WTC11 (cell line): ENCODE measurements at places on chromosomes 16 and 17.
A peak's percentile ranks its signal among the peaks of the same experiment; 100 is the strongest.

DNA sequence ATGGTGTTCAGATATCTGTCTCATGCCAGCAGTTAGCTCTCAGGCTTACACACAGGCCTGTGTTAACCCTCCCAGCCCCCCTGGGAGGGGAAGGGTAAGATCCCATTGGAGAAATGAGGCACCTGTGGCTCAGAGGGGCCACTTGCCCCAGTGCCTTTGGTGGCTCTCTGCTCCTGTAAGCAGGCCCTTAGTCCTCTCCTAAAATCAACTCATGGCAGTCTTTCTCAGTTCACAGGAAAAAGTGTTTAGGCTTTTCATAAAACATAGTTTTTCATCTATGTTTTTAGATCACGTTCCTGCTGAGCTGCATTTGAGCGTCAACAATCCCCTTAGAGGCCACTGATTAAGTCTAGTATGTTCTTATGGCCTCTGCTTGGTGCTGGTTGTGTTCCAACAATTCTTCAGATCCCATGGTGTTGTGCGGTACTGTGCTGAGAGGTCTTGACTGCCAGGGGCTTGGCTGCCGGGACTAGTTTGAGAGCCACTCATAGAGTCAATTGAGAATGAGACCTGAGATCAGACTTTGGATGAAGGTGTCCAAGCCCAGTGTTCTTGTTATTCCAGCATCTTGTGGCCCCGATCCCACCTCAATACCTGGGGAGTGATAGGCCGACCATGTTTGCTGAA lies 10.6 kb downstream of the TAOK2 start:
- H3K4me1 ChIP-seq: no peaks in the 10 kb centered on the region
- H3K4me3 ChIP-seq: no peak overlapping the region
- H3K27me3 ChIP-seq: no peaks in the 10 kb centered on the region
- no peak for DNase-seq

DNA sequence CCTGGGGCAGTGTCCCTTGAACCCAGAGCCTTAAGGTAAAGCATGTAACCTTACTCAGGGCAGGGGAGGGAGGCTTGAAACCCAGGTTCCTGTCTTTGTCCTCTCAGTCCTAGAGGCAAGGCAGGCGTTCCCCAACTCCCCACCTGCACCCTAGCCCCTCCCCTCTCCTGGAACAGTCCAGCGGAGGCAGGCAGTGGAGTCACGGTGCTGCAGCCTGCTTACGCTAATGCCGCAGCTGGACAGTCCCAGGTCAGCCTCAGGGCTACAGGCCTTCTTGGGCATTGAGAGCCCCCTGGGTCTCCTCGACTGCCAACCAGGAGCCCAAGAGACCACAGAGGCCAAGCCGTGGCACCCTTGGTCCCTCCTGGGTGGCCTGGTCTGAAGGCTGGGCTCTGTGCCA lies 6.8 kb upstream of the CD300A start:
- no peak overlapping the region for H3K27ac ChIP-seq
- H3K4me3 ChIP-seq: no peak overlapping the region
- H3K4me1 ChIP-seq: peaks cover 21% of the 10 kb centered on the region
- H3K36me3 ChIP-seq: no peaks in the 10 kb centered on the region
- peaks cover 8% of the 10 kb centered on the region for H3K27me3 ChIP-seq

- peak overlapping the region; percentile 88 for H3K27ac ChIP-seq
- no peak for DNase-seq
- no peaks in the 10 kb centered on the region for H3K36me3 ChIP-seq
- no peak overlapping the region for H3K4me3 ChIP-seq
- no peaks in the 10 kb centered on the region for H3K27me3 ChIP-seq
Measured at GRCh38 chr17:78883089-78883532, 19.9 kb downstream of the CEP295NL start.

- peaks cover 38% of the 10 kb centered on the region for H3K4me1 ChIP-seq
- H3K4me3 ChIP-seq: no peak overlapping the region
- H3K27ac ChIP-seq: peak overlapping the region; percentile 91
- peaks cover 38% of the 10 kb centered on the region for H3K36me3 ChIP-seq
Measured at GRCh38 chr16:11677959-11678881, 10.0 kb downstream of the SNN start.

DNA sequence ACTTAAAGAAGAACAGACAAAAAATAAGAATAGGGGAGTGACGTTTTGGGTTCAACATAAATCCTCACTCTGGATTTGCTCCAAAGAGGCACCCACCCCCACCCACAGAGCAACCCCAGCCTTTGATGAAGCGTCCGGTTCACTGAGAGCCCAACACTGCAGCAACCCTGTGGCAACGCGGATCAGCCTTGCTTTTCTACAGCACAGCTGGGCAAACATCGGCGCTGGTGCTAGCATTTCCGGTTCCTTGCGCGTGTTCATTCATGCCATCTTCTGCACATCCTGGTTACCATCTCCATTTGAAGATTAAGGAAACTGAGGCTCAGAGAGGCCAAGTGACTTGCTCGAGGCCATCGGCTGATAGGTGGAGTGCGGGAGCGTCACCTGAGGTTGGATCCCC lies 8.7 kb upstream of the GINS2 start:
- no peak overlapping the region for H3K4me3 ChIP-seq
- DNase-seq: no peak
- 0 out of 2 replicates have a peak, but pooled peaks cover 6% of the 10 kb centered on the region for H3K4me1 ChIP-seq
- H3K36me3 ChIP-seq: no peaks in the 10 kb centered on the region
- peaks cover 4% of the 10 kb centered on the region for H3K27me3 ChIP-seq

DNA sequence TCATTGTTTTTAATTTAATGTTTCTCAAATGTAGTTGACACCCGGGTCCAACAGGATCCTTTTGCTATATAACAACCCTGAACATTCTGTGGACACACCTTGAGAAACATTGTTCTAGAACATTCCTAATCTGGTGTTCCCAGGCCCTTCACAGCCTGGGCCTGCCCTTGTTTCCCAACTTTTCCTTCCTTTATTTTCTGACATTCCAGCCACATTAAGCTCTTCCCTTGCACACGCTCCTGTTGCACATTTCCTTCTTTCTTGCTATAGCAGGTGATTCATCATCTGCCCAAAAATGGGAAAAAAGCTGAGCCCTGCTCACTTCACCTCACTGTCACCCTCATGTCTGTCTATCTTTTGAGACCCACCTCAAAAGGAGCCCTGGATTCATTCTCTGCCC lies 67.9 kb upstream of the MARCHF10 start:
- no peaks in the 10 kb centered on the region for H3K36me3 ChIP-seq
- DNase-seq: no peak
- H3K27me3 ChIP-seq: no peaks in the 10 kb centered on the region
- no peaks in the 10 kb centered on the region for H3K4me1 ChIP-seq
- H3K27ac ChIP-seq: no peak overlapping the region
- H3K4me3 ChIP-seq: no peak overlapping the region
